ENCODE measurements at places on chromosomes 5 and 9.

DNA sequence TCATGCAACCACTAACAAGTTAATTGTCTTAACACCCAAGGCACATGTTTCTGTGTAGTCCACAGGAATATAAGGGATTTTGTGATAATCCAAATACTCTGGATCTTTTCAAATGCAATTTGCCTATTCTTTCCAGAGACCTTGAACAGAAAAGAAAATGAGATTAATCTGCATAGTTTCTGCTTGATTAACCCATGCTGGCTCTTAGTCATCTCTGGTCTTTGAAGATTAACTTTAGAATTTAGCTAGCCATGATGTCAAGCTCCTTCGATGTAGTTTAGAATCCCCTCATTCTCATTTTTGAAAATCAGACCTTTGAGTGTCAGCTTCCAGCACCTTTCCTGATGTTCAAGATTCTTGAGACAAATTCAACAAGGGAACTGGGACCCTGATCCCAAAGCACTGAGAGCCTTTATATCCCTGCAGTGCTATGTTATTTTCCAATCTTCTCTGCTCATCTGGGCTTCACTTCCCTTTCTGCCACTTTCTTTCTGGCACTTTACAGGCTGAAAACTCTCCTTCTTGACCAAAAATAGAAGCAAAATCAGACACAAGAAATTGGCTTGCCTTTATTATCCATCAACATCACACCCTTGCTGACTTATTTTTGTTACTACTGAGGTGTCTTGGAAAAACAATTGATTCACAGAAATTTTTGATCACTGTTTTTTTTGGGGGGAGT, 155.5 kb downstream of the PALM2AKAP2 start:
- DNase-seq: no peak

- no peak for DNase-seq
Measured at GRCh38 chr5:1500411-1501091, 23.2 kb downstream of the LPCAT1 start.

GRCh38 chr5:1390861-1391600, 46.1 kb upstream of the CLPTM1L start:
- DNase-seq: no peak

DNA sequence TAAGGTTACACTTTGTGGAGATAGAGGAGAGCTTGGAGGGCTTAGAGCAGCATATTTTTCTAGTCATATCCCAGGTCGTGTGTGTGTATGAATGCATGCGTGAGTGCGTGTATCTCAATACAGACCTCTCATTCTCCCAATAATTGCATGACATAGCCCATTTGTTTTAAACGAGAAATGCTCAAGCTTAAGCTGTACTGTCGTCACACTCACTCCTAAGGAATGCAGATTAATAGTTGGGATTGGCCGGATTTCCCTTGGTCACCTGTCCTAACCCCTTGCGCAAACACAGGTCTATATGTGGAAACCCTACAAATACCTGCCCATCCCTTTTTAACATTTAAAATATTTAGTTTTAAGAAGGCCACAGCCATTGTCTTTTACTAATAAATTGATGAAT, 165.8 kb downstream of the SEMA5A start:
- no peak for DNase-seq

- DNase-seq: no peak
Measured at GRCh38 chr9:18754537-18754936, 278.5 kb downstream of the SAXO1 start.

DNA sequence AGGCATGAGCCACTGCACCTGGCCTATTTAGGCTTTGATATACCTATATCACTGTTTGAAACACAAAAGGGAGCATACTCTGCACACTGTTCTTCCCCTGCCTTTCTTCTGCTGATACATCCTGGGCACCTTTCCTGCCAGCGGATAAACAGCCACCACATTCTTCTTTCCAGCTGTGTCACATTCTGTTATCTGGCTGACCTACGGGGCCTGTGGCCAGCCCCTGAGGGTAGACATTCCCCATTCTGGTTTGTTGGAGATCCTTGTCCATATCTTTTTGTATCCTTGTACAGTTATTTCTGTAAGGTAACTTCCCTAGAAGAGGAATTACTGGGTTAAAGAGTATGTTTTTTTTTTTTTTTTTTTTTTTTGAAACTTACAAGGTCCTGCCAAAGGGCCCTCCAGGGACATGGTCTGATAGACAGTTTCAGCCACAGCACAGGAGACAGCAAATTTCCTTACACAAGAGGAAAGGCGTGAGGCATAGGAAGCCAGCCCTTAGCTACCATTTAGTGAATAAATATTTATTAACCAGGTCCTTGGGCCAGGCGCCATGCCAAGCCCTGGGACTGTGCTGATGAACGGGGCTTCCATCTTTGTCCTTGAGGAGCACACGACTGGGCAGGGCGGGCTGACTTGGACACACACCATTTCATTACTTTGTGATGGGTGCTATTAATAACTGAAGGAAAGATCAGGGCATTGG, 57.8 kb downstream of the ERGIC1 start:
- no peak for DNase-seq

- DNase-seq: no peak
Measured at GRCh38 chr9:120526534-120526933, 53.4 kb downstream of the CDK5RAP2 start.

GRCh38 chr9:87880683-87881082, 2.0 kb upstream of the SPATA31E1 start:
- no peak for DNase-seq

- DNase-seq: no peak
Measured at GRCh38 chr9:129058965-129059795, 21.7 kb upstream of the DOLPP1 start.

Data from AG09309 (cell line).